ENCODE measurements at places on chromosomes 3 and 15.

GRCh38 chr3:141386611-141387111, 18.4 kb downstream of the ZBTB38 start:
- H3K4me1 ChIP-seq = peaks cover 15% of the 10 kb centered on the region
- H3K36me3 ChIP-seq = no peaks in the 10 kb centered on the region
- no peaks in the 10 kb centered on the region for H3K27me3 ChIP-seq

GRCh38 chr3:184524981-184525336, 36.6 kb upstream of the EPHB3 start:
- H3K4me1 ChIP-seq = peaks cover 7% of the 10 kb centered on the region
- no peaks in the 10 kb centered on the region for H3K36me3 ChIP-seq
- peak overlapping the region; percentile 77 for H3K4me3 ChIP-seq
- no peak overlapping the region for H3K27ac ChIP-seq
- no peak for DNase-seq

GRCh38 chr3:174777813-174778212, 81.3 kb upstream of the NAALADL2 start:
- H3K27me3 ChIP-seq = no peaks in the 10 kb centered on the region
- H3K36me3 ChIP-seq = no peaks in the 10 kb centered on the region
- no peak overlapping the region for H3K27ac ChIP-seq
- no peaks in the 10 kb centered on the region for H3K4me1 ChIP-seq
- no peak for DNase-seq

GRCh38 chr15:61824291-61824690, 236.0 kb downstream of the VPS13C start:
- no peak overlapping the region for H3K27ac ChIP-seq
- DNase-seq = no peak
- H3K27me3 ChIP-seq = peaks cover 44% of the 10 kb centered on the region
- H3K4me3 ChIP-seq = no peak overlapping the region
- no peaks in the 10 kb centered on the region for H3K4me1 ChIP-seq

DNA sequence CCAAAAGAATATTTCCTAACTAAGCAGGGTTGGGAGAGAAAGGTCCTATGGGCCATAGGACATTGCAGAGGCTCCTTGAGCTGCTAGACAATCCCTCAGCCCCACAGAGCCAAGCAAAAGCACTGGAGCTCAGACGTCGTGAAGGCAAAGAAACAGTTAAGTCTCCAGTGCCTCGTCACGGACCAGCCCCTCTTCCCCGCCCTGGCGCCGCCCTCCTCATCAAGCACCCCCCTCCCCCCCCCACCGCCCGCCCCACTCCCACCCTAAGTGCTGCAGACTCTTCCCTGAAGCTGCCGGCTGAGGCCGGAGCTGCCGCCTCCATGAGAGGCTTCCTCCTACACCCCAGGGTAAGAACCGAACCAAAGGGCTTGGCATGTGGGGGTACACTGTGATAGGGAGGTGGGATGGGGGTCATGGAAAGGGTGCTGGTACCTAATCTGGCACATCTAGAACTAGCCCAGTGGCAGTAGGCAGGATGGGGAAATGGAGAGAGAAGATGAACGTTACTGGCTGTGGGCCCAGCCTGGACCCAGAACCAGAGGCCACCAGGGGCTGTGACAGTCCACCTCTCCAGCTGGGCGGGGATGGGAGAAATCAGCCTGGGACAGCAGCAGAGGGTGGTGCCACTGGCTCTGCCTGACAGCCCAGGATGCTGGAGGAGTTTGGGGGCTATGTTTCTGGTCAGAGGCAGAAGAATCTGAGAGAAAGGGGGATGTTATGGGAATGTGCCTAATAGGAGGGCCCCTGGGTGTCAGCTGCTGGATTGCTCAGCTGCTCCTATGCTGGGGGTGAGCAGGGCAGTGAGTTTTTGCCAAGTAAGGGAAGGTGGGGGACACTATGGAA, at the start of gene MAP1A:
Gene MAP1A, plus strand, starts transcription at position 255 of the 843 bp plus-strand sequence. CDS start 3,866 bp downstream, outside the sequence.
- peak within 1 kb of the TSS; percentile 12 for H3K4me3 ChIP-seq
- H3K27ac ChIP-seq = no peak within 1 kb of the TSS
- no peak for DNase-seq
- peaks cover 48% of the 10 kb centered on the region for H3K27me3 ChIP-seq

DNA sequence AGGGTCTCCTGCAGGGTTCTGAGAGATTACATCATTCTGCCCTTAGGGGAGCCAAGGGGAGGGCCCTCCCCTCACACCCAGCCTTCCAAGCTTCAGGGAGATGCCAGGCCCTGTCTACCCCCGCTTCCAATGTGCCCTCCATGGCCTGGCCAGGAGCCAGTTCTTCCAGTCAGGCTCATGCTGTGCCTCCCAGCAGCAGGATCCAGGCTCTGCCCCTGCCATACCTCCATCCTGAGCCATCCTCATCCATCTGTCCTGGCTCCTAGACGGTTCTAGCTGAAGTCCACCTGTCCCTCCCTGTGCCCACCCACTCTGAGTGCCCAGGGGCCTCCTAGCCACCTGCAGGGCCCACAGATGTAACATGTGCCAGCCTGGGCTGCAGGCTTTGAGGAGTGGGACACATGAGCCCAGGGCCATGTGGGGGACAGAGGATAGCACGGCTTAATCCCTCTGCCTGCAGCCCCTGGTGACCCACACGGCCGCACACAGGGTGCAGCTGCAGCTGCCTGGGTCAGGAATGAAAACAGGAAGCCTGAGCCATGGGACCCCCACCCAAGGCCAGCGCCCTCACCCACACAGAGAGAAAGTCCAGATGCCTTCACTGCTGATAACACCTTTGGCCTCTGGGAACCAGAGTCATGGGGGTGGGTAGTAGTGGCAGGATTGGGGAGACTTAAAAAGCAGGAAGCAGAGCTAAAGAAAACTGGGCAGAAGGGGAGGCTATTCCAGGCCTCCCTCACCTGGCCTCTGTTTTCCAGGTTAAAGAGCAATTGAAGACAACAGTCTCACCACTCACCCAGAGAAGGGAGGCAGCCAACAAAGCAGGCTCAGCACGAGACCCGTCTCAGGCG, 11.8 kb downstream of the PLCD1 start:
- DNase-seq = no peak
- no peak overlapping the region for H3K4me3 ChIP-seq
- H3K36me3 ChIP-seq = peaks cover 24% of the 10 kb centered on the region
- no peak overlapping the region for H3K27ac ChIP-seq

DNA sequence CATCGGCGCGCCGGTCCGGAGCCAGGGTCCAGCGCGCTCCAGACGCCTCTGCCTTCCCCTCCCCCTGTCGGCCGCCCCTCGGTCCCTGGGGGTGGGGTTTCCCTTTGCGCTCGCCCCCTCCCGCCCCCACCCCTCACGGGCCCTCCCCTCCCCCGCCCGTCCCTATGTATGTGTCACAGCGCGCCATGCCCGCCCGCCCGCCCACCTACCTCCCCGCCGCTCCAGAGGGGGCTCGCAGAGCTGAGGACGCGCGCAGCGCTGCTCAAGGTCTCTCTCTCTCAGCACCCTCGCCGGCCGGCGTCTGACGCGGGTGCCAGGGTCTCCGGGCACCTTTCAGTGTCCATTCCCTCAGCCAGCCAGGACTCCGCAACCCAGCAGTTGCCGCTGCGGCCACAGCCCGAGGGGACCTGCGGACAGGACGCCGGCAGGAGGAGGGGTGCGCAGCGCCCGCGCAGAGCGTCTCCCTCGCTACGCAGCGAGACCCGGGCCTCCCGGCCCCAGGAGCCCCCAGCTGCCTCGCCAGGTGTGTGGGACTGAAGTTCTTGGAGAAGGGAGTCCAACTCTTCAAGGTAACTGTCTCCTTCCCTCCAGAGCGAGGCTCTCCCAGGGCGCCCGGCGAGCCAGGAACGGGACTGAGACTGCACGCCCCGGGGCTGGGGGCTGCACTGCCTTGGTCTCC, at the start of gene ACAN:
Gene ACAN, plus strand, starts transcription at position 196 of the 679 bp plus-strand sequence. CDS start 32,771 bp downstream, outside the sequence.
- no peak within 1 kb of the TSS for H3K4me3 ChIP-seq
- no peak for DNase-seq
- H3K4me1 ChIP-seq = peaks cover 7% of the 10 kb centered on the region
- no peak within 1 kb of the TSS for H3K27ac ChIP-seq

- H3K4me1 ChIP-seq = no peaks in the 10 kb centered on the region
- H3K4me3 ChIP-seq = no peak overlapping the region
- DNase-seq = no peak
- H3K36me3 ChIP-seq = peaks cover 5% of the 10 kb centered on the region
- H3K27me3 ChIP-seq = no peaks in the 10 kb centered on the region
Observed at GRCh38 chr3:111727843-111728565, 131.1 kb upstream of the PHLDB2 start.

GRCh38 chr3:133926736-133927539, 31.3 kb upstream of the RAB6B start:
- peaks cover 7% of the 10 kb centered on the region for H3K4me1 ChIP-seq
- peaks cover 32% of the 10 kb centered on the region for H3K27me3 ChIP-seq
- H3K36me3 ChIP-seq = no peaks in the 10 kb centered on the region

DNA sequence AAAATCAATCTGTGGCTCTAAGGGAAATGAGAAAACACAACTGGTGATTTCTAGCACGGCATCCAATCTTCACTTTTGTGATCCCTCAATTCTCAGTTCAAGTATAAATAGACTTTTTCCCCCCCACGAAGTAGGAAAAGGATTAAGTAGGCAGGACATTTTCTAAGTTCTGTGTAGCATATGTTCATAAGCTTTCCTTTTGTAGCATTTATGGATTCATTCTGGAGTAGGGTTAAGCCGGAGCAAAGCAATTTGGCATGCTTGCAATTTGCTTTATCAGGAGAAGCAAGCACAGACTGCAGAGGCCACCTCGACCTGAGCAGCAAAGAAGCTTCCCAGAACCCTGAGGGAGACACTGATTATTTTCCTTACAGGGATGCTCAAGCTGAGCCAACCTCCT, 66.3 kb downstream of the FHIT start:
- H3K4me3 ChIP-seq = no peak overlapping the region
- no peak overlapping the region for H3K27ac ChIP-seq
- DNase-seq = no peak
- no peaks in the 10 kb centered on the region for H3K27me3 ChIP-seq
- H3K36me3 ChIP-seq = no peaks in the 10 kb centered on the region

GRCh38 chr15:29348336-29348914, 78.8 kb upstream of the NSMCE3 start:
- H3K27ac ChIP-seq = no peak overlapping the region
- H3K36me3 ChIP-seq = no peaks in the 10 kb centered on the region
- H3K27me3 ChIP-seq = peaks cover 18% of the 10 kb centered on the region
- no peaks in the 10 kb centered on the region for H3K4me1 ChIP-seq
- no peak overlapping the region for H3K4me3 ChIP-seq
